ENCODE measurements at places on chromosomes 13 and 19.

GRCh38 chr13:29832761-29833298, 17.6 kb downstream of the UBL3 start:
- DNase-seq = no peak

DNA sequence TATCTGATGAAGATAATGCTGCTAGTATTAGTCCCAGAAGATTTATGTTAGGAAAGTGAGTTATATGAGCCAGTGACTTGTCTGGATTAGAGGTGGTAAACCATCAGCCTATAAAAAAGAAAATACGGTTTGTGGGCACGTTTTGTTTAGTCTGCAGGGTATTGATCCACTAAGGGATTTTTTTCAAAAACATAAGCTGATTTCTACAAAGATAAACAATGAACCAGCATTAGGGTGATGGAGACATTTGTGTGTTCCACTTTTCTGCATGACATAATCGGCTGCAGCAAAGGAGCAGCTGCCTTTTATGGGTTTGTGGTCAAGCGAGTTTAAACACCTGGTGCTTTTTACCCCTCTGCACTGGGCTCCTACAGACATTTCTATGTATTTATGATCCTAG, 836.4 kb upstream of the GPC6 start:
- no peak for DNase-seq

DNA sequence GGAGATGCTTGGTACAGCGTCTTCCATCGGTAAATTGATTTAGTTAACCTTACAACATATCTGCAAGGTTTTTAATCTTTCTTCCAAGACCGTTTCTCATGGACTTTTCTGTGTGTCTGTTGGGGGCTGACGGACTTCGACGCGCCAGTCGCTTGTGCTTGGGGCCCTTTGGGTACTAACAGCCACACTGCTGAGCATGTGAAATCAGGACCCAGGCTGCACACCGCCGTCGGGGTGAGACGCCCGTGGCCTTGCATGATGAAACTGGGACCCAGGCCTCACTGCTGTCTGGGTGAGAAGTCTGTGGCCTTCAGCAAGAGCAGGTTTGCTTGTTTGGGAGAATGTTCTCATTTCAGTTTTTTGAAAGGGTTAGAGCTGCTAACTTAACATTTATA, 9.8 kb downstream of the ATP4B start:
- DNase-seq = no peak

DNA sequence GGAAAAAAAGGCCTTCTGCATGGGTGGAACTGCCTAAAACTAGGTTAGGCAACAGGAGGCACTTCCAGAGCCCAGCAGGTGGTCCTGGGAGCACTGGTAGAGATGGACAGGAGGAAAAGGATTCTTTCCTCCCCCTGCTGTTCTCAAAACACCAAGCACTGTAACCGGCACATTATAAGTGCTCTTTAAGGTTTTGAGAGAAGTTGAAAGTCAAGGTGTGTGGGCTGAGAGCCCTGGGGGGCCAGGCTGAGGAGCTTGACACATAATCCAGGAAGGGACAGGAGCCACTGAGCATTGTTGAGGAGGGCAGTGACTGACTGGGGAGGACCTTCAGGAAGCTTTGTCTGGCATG, 32.3 kb downstream of the SPATA13 start:
- no peak for DNase-seq

GRCh38 chr19:6826281-6826920, 53.9 kb downstream of the VAV1 start:
- DNase-seq = no peak

GRCh38 chr13:28299916-28300315, 161.6 kb downstream of the PAN3 start:
- DNase-seq = peak; percentile 15

GRCh38 chr13:21137696-21138095, 38.7 kb downstream of the SKA3 start:
- DNase-seq = no peak

DNA sequence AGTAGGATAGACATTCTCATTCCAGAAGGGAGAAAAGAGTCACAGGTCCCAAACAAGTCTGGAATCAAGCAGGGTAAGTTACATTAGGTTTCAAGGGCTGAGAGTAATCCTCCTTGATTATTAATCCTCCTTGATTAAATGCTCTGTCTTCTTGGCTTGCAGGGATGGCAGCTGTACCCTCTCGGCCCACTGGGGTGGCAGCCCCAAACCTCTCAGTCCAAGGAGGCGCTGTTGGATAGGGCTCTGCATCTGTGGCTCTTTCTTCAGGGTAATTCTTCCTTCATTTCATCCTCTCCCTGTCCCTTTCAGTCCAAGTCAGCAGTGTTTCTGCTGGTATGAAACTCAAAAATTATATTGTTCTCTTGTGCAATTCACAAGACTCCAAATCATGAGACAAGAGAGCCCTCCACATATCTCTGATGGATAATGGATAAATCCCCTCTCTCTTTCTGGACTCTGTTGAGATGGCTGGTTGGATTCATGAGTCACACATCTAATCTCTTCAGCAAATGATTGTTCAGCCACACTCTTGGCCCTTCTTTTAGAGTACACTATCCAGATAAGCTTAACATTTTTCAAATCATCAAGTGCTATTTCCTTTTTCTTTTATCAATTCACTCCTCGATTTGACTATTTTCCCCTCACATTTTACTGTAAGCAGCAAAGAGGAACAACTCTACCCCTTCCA, 323.7 kb upstream of the HTR2A start:
- DNase-seq = no peak

DNA sequence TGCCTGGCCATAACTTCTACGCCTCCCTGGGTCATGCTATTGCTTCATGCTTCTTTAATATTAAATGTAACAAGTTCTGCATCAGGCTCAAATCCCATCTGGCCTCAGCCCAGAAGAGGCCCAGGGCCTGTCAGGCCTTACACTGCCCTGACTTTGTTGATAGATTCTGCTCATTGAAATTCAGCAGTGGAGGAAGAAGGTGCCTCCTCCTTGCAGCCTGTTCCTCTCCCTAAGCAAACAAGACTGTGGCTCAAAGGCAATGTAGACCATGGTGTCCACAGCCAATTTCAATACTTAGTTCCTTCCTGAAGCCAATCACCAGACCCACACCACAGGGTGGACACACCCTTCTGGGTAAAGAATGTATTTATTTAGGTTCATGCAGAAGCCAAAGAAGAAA, 59.4 kb downstream of the LACC1 start:
- no peak for DNase-seq

DNA sequence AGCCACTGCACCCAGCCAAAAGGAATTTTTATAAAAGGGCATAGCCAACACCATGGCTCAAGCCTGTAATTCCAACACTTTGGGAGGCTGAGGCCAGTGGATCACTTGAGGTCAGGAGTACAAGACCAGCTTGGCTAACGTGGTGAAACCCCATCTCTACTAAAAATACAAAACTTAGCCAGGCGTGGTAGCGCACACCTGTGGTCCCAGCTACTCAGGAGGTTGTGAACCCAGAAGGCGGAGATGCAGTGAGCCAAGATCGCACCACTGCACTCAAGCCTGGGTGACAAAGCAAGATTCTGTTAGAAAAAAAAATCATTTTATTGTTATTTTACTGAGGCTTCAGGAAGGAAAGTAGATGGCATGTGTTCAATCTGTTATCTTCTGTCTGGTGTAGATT, 31.3 kb upstream of the FOXO1 start:
- DNase-seq = no peak

DNA sequence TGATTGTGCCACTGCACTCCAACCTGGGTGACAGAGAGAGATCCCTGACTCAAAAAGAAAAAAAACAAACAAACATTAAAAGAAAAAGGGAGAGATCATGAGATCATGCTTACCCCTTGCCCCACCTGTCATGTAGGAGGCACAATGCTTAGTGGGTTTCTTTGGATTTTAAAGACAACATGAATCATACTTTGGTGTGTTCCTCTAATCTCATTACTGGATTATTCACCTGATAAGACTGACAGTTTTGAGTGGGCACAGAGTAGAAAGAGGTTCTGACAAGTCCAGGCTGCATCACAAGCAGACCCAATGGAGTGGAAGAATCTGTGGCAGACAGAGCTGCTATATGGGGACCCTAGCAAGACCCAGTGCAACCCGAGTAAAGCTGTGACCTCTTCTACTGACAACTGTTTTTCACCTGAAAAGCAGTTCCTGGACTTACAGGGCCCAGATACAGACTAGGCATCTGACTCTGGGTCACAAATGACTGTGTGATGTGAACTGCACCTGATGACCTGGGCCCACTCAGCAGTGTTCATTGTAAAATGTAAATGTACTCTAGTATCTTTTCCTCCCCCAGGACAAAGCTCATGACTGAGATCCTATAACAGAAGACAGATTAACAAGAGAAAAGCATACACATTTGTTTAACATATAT, 28.9 kb upstream of the USP12 start:
- no peak for DNase-seq

DNA sequence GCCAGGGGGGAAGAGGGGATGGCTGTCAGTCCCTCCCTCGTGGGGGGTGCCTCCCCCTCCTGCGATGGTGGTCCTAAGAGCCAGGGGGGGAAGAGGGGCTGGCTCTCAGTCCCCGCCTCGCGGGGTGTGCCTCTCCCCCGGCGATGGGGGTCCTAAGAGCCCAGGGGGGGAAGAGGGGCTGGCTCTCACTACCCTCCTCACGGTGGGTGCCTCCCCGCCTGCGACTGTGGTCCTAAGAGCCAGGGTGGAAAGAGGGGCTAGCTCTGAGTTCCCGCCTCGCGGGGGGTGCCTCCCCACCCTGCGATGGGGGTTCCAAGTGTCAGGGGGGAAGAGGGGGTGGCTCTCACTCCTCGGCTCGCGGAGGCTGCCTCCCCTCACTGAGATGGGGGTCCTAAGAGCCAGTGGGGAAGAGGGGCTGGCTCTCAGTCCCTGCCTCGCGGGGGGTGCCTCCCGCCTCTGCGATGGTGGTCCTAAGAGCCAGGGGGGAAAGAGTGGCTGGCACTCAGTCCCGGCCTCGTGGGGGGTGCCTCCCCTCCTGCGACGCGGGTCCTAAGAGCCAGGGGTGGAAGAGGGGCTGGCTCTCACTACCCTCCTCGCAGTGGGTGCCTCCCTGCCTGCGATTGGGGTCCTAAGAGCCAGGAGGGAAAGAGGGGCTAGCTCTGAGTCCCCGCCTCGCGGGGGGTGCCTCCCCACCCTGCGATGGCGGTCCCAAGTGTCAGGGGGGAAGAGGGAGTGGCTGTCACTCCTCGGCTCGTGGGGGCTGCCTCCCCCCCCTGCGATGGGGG, 2325.6 kb upstream of the PCDH20 start:
- DNase-seq = no peak

GRCh38 chr13:84038001-84038400, 155.7 kb upstream of the SLITRK1 start:
- no peak for DNase-seq

DNA sequence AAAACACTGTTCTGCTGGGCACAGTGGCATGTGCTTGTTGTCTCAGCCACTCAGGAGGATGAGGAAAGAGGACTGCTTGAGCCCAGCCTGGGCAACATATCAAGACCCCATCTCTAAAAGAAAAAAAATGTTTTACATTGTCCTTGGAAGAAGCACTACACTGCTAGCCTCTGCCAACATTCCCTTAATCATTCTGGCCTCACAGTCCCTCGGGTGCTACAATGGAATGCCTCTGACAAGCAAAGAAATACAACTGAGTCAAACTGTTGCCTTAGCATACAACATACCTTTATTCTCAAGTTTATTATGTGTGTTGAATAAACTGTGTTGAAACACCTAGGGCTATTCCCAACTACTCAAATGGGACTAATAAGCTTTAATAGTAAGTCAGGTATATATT, 56.1 kb downstream of the PSPC1 start:
- DNase-seq = no peak

GRCh38 chr13:45807520-45808099, 43.9 kb downstream of the SIAH3 start:
- no peak for DNase-seq

DNA sequence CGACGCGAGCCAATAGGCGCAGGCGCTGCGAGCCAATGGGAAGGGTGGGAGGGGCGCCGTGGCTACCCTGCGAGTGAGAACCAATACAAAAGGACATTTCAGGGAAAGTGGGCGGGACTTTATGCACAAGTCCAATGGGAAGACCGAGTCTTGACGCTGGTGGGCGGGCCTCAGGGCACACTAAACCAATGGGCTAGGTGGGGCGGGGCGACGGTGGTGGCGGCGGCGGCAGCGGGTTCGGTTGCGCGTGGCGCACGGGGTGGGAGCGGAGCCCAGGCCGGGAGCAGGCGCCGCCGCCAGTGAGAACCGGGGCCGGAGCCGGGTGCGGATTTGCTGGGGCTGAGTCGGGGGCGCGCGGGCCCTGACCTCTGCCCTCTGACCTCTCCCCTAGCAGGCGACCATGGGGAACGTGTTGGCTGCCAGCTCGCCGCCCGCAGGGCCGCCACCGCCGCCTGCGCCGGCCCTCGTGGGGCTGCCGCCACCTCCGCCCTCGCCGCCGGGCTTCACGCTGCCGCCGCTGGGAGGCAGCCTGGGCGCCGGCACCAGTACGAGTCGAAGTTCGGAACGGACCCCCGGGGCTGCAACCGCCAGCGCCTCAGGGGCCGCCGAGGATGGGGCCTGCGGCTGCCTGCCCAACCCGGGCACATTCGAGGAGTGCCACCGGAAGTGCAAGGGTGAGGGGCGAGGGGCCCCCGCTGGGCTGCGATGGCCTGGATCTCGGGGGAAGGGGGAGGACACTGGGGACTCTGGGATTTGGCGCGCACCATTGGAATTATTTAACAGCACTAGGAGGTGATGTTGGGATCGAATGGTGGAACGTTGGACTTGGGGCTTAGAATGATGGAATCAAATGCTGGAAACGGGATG, at the start of gene TOMM40:
TSS of gene TOMM40 (plus strand) at position 239 of the 867 bp plus-strand sequence. CDS start at position 401, 162 bp downstream.
- DNase-seq = peak; percentile 92

DNA sequence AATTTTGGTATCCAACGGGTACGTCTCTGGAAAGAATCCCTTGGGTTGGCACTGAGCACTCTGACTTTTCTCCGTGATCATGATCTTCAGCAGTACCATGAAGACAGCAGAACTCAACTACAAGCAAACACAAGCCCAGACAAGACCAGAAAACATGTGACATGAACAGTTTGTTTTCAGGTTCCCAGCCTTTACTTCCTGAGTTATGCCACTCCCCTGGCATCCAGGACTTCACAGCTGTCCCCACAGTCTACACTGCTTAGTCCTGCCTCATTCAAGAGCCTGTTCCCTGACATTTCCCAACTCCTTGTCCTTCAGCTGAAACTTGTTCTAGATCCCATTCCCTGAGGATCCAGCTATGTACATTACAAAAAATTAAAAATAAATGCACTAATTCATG, 4.9 kb upstream of the N4BP2L1 start:
- no peak for DNase-seq

- DNase-seq = no peak
Observed at GRCh38 chr13:46160471-46161066, 21.4 kb downstream of the LCP1 start.

GRCh38 chr13:59527500-59527899, 636.2 kb downstream of the DIAPH3 start:
- no peak for DNase-seq

DNA sequence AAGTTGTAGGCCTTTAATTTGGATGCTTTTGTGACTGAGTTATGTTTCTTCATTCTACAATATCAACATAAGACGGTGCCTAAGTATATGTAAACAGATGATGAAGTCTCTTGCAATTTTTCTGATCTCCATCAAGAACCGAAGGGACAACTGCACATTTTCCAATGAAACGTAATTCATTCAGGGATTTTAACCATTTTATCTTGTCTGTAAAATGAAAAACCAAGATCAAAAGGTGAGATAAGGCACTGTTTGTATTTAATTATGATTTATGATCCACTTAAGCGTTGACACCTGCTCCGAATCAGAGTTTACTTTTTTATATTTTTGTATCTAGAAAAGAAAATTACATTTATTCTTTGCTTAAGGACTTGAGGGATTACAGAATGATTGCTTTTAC, 556.8 kb upstream of the ARGLU1 start:
- no peak for DNase-seq

- DNase-seq = no peak
Observed at GRCh38 chr13:90723381-90723780, 624.1 kb upstream of the MIR17HG start.

GRCh38 chr13:99559560-99559959, 58.3 kb downstream of the TM9SF2 start:
- DNase-seq = no peak
